ENCODE measurements at places on chromosomes 7 and 10.

DNA sequence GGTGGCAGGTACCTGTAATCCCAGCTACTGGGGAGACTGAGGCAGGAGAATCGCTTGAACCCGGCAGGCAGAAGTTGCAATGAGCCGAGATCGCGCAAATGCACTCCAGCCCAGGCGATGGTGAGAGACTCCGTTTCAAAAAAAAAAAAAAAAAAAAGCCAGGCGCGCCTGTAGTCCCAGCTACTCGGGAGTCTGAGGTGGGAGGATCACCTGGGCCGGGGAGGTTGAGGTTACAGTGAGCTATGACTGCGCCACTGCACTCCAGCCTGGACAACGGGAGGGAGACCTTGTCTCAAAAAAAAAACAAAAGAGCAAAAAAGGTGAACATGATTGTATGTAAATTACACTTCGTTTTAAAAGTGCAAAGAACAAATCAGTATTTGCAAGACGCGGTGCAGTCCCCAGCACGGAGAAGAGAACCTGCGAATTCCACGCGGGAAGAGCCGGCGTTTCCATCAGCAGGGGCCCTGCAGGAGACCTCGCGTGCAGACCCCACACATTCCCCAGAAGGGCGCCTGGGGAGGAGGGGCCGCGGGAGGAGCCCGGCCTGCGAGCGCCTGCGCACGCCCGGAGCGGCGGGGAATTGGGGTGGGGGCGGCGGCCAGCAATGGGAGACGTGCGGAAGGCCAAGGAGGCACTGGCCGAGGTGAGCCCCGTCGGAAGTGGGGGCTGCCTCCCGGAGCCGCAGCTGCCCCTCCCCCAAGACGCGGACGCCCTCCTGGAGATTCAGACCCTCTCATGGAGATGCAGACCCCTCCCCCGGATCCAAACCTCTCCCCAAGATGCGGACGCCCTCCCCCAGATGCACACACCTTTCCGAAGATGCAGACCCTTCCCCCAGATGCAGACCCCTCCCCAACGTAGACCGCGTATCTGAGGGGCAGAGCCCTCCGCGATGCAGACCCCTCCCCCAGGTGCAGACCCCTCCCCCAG, 16.7 kb upstream of the SUN1 start:
- DNase-seq: peak; percentile 53

GRCh38 chr7:120272701-120273475, at the start of gene KCND2:
TSS of gene KCND2 (plus strand) at chr7:120273175.
- DNase-seq: peak; percentile 23

GRCh38 chr10:20502903-20503585, 394.1 kb downstream of the NEBL start:
- no peak for DNase-seq

- DNase-seq: no peak
These were observed 598.5 kb downstream of the SDK1 start for GRCh38 chr7:3899559-3899991.

- no peak for DNase-seq
These were observed 447.4 kb upstream of the PFKP start for GRCh38 chr10:2619916-2620315.

DNA sequence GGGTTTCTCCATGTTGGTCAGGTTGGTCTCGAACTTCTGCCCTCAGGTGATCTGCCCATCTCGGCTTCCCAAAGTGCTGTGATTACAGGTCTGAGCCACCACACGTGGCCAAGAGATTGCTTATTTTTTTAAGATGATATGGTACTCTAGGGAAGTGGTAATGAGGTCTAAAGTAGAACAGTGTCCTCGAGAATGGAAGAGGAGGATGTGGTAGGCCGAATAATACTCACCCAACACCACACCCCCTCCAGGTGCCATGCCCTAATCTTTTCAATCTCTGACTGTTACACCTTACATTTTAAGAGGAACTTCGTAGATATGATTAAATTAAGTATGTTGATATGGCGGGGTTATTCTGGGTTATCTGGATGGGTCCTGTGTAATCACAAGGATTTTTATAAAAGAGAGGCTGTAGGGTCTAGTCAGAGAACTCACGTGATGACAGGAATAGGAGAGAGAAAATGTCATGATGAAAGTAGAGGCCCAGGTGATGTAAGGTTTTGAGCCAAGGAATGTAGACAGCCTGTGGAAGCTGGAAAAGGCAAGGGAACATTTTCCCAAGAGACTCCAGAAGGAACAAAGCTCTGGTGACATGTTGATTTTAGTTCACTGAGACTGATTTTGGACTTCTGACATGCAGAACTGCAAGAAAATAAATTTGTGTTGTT, 29.5 kb downstream of the CDK13 start:
- no peak for DNase-seq

- DNase-seq: no peak
These were observed 82.0 kb downstream of the VWC2 start for GRCh38 chr7:49855281-49855980.

DNA sequence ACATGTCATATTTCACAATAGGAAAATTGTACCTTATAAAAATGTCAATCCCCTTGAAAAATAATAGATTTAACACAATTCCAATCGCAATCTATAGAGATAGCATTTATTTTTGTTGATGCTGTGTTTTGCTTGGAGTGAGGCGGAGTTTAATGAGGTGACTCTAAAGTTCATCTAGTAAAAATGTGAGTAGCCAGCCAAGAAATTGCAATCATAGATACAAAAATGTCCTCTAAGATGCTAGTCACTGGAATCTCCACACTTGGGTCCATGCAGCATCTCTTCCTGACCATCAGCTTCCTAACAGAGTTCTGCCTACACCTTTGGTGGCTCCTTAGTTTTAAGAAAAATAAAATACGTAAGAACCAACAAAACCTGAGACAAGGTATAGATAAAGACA, 44.9 kb downstream of the GLI3 start:
- no peak for DNase-seq
